ENCODE measurements at places on chromosomes 11 and 22.

DNA sequence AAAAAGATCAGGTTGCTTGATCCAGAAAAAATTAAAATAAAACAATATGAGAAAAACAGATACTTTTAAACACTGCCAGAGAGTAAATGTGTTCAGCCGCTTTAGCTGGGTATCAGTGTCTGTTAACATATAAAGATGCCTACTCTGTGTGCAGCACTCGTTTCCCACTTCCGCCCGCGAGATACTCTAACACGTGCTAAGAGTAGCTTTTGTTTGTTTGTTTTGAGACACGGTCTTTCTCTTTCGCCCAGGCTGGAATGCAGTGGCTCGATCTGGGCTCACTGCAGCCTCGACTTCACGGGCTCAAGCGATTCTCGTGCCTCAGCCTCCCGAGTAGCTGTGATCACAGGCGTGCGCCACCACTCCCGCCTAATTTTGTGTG is 531 bp upstream of the MEN1 start:
- no peak for DNase-seq

DNA sequence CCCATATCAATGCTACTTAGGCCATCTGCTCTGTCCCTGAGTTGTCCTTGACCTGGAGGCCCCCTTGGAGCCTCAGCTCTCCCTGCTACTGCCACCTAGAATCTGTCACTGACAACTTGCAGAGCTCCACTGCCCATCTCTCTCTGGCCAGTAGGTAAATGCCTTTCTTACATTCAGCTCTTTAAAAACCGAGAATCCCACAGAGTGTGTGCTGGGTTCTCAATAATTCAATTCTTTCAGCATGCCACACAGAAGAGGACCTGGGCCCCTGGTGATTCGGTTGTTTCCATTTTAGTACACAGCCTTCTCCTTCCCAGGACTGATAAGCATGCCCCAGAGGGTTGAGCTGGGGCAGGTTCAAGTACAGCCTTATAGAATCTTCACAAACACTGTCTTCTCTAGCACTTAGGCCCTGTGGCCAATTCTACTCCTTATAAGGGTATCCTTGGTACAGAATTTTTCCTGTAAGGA is 22.0 kb upstream of the IPO7 start:
- DNase-seq, result no peak

DNA sequence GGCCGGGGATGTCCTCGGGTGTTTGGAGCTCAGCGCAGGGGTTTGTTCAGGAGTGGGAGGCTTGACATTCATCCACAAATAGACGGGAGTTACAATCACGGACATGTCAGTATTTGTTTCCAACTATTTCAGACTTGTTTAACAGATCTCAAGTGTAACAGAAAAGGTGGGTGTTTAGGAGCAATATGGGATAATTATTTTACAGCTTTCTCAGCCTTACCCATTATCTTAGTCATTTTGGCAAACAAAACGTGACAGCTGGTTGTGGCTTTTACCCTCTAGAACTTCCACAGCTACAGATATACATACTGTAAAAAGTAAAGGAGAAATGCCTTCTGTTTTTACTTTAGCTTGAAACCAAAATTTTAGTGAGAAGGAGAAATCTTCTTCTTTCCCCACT is 178.7 kb upstream of the TMEM45B start:
- DNase-seq, result no peak

- no peak for DNase-seq
Measured at GRCh38 chr11:118449316-118449918, 13.1 kb downstream of the KMT2A start.

DNA sequence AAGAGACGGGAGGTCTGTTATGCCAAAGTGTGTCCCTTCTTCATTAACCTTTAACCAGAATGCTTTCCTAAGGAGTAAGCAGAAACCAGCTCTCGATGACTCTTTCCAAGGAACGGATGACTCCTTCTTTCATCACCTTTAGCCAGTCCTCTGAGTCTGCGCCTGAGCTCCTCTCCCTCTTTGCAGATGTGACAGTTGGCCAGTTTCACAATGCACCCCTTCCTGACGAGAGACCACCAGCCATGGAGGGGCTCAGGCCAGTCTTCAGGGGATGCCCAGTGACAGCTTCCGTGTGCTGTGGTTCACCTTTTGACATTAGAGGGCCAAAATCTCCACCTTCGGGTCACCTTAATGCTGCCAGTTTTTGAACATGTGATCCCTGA is 826.1 kb downstream of the TBC1D22A start:
- DNase-seq, result no peak

DNA sequence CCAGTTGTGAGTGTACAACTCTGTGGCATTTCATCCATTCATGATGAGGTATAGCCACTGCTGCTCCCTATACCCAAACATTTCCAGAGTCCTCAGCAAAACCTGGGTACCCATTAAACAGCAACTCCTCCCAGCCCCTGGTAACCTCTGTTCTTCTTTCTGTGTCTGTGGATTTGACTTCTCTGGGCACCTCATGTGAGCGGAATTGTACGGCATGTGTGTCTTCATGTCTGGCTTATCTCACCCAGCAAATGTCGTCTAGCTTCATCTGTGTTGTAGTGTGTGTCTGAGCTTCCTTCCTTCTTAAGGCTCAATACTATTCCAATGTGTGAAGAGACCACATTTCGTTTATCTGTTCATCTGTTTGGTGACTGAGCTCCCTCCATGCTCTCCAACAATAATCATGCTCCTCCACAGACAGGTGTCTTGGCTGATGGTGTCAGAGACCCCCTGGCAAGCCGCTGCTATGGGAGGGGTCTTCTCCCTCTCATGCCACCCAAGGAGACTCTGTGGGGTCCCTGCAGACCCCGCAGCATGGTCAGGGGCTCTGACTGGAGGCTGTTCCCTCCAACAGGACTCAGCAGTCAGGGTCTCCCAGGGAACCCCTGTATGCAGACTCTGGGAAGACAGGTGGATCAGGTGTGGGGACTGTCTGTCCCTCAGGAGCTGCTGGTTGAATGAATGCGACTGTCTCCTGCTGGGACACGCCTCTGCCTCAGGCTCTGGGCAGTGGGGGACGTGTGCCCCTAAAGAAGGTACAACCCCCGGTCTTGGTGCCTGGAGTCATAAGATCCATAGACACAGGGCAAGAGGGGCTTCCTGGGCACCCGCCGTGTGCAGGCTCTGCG is 52.7 kb downstream of the SMIM38 start:
- DNase-seq, result no peak

DNA sequence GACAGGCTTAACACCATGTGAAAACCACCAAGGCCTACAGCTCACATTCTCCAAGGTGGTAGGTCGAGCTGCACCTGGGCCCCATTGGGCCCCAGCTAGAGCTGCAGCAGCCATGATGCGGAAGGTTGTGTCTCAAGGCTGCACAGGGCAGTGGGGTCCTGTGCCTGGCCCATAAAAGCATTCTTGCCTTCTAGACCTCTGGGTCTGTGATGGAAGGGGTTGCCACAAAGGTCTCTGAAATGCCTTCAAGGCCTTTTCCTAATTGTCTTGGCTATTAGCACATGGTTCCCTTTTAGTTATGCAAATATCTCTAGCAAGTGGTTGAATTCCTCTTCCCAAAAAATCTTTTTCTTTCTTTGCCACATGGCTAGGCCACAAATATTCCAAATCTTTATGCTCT is 52.5 kb upstream of the C11orf58 start:
- no peak for DNase-seq

DNA sequence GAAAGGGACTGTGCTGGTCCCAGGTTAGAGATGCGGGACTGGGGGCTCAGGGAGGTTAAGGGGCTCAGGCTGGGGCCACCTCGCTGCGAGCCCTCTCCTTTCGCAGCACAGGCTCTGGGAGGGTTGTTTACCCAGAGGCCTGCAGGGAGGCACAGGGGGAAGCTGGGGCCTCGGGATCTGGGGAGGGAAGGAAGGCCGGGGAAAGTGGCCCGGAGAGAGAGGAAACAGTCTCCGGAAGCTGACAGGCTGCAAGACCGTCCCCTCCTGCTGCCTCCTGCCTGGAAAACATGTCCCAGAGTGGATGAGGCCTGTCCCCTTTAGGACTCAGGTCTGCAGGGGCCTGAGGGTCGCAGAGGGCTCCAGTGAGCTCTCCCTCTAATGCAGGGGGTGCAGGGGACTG is 45.4 kb downstream of the MYO7A start:
- DNase-seq, result no peak

DNA sequence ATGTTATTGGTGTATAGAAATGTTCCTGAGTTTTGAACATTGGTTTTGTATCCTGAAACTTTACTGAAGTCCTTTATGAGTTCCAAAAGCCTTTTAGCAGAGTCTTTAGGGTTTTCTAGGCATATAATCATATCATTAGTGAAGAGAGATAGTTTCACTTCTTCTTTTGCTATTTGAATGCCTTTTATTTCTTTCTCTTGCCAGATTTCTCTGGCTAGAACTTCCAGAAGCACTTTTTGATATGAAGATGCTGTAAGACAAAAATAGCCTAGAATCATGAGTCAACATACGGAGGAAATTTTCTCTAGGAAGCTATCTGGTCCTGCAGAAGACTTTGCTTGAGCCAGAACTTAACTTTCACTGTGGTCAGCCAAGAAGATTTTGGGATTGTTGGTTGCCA is 86.7 kb upstream of the IZUMO1R start:
- DNase-seq, result no peak
